ENCODE measurements at places on chromosomes 12 and 14.
A peak's percentile ranks its signal among the peaks of the same experiment; 100 is the strongest.

GRCh38 chr12:3389986-3390385, 101.0 kb upstream of the PRMT8 start:
- DNase-seq, result no peak

DNA sequence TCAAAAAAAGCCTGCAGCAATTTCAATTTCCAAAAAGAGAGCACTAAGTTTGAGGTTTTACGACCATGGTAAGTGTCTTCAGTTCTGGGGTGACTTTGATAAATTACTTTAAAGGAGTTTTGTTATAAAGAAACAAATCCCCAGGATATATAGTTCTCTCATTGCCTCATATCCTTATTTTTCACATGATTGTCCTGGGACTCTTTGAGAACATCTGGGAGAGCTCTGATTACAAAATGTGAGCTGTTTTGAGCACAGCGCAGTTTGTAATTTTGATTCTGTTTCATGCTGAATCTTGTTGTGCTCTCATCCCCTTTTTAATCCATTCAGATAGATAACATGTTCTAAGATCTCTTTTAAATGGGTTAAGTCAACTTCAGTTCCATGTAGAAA, 67.7 kb upstream of the DCN start:
- DNase-seq, result no peak

- DNase-seq, result no peak
Measured at GRCh38 chr12:103379670-103380069, 116.1 kb downstream of the C12orf42 start.

- no peak for DNase-seq
Measured at GRCh38 chr12:66963901-66964300, 285.0 kb upstream of the GRIP1 start.

DNA sequence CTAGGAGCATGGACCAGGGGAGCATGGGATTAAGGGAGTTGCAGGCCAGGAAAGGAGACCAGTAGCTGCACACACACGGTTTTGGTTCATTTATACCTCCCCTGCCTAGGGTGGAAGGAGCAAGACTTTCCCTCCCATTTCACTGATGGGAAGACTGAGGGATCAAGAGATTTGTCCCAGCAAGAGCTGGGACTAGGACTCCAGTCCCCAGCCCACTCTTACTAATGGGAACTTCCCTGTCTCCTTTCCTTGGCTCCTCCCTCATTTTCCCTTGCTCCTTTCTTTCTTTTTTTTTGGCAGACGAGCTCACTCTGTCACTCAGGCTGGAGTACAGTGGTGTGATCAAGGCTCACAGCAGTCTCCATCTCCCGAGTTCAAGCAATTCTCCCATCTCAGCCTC, 13.0 kb downstream of the SCNN1A start:
- no peak for DNase-seq

GRCh38 chr12:131499160-131499863, 211.6 kb upstream of the SFSWAP start:
- peak; percentile 39 for DNase-seq

- DNase-seq, result no peak
Measured at GRCh38 chr14:95395098-95395737, 75.5 kb upstream of the CLMN start.

DNA sequence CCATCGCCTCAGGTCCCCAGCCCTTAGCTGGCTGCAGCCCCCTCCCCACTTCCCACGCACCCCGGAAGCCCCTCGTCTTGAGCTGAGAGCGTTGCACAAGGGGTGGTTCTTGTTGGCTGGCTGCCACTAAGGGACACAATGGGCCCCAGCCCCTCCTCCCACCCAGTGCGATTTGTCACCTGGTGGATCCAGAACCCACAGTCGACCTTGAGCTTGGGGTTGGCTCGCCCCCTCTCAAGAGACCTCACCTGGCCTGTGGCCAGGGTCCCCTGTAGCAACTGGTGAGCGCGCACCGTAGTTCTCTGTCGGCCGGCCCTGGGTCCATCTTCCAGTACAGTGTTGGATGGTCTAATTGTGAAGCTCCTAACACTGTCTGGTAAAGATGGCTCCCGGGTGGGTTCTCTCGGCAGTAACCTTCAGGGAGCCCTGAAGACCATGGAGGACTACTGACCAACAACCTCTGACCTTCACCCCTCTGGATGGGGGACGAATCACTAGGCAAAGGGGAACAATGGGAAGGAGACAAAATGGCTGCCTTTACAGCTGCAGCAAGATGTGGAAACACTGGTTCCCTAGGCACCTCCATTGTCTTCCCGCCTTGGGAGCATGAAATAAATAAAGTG, 6.6 kb downstream of the PHB2 start:
- DNase-seq, result no peak

DNA sequence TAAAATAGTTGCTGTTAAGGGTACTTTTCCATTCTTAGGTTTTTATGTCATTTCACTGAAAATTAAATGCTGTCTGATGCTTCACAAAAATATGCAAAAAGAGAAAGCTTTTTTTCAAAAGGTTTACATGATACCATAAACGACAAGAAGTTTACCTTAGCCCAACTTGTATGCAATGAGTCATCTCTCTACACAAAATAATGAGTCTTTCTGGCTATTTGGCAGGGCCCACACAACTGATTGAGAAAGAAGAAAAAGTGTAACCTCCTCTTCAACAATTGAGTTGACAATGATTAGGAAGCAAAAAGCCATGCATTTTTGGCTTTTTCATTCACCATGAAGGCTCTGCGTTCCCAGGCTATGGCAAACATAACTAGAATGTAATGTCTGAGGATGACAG, 165.4 kb upstream of the CPNE8 start:
- DNase-seq, result no peak

GRCh38 chr14:72075649-72076334, 143.6 kb downstream of the RGS6 start:
- DNase-seq, result no peak

GRCh38 chr14:62097072-62097471, 334.9 kb downstream of the SNAPC1 start:
- no peak for DNase-seq

DNA sequence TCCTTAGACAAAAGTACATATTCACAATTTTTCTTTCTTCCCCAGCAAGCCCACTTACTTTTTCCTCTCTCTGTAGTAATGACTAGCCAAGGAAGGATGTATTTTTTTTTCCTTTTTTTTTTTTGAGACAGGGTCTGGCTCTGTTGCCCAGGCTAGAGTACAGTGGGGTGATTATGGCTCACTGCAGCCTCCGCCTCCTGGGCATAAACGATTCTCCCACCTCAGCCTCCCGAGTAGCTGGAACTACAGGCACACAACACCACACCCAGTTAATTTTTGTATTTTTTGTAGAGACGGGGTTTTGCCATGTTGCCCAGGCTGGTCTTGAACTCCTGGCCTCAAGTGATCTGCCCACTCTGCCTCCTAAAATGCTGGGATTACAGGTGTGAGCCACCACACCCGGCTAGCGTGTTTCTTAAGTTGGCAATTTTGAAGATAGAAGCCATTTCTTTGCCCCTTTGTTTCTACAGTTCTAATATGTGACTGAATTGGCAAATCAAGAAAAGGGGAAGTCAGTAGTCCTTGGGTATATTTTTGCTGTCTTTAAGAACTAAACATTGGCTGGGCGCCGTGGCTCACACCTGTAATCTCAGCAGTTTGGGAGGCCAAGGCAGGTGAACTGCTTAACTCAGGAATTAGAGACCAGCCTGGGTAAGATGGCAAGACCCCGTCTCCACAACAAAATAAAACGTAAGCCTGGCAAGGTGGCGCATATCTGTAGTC, 3.2 kb upstream of the NACA start:
- DNase-seq, result no peak

GRCh38 chr12:56208006-56208405, 13.7 kb downstream of the RNF41 start:
- DNase-seq, result peak; percentile 34

DNA sequence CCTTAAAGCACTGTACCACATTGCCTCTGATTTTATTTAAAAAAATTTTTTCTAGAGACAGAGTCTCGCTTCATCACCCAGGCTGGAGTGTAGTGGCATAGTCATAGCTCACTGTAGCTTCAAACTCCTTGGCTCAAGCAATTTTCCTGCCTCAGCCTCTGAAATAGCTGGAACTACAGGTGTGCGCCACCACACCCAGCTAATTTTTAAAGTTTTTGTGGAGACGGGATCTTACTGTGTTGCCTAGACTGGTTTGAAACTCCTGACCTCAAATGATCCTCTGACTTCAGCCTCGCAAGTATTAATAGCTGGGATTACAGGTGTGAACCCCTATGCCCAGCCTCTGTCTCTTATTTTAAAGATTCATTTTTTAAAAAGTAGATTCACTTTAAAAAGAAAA, 5.3 kb downstream of the USP15 start:
- DNase-seq, result no peak

- DNase-seq, result no peak
Measured at GRCh38 chr12:68970951-68971350, 38.0 kb upstream of the CPM start.

DNA sequence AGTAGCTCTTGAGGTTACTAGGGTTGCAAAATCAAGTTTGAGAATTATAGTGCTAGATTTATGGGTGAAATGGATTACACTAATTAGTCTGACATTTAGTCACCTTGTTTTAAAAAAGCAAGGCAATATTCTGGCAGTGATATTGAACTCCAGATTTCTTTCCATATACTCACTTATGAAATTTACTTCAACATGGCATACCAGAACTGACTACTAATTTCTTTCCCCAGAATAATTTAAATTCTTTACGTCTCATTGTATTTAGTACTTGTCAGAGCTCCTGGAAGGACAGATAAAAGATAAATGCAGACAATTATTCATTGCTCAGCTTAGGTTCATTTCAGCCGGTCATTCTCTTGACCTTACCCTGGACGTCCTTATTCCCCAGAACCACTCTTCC, 24.3 kb downstream of the EMP1 start:
- no peak for DNase-seq

DNA sequence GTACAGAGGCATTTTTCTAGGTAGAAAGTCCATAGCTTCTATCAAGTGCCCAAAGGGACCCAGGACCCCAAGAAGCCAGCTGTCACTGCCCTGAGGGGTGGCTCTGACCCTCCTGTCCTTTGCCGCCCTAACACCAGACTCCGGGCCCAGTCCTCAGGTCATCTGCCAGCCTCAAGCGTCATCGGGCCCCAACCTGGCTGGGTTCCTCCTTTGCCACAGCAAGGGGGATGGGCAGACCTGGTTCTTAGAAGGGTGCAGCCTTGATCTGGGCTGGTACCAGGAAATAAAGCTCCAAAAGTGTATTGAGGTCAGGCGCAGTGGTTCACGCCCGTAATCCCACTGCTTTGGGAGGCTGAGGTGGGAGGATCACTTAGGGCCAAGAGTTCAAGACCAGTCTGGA, 27.1 kb upstream of the FAM222A start:
- DNase-seq, result no peak

GRCh38 chr12:67598598-67598997, 49.9 kb upstream of the DYRK2 start:
- no peak for DNase-seq

GRCh38 chr12:65209655-65210043, 40.3 kb downstream of the LEMD3 start:
- peak; percentile 26 for DNase-seq

DNA sequence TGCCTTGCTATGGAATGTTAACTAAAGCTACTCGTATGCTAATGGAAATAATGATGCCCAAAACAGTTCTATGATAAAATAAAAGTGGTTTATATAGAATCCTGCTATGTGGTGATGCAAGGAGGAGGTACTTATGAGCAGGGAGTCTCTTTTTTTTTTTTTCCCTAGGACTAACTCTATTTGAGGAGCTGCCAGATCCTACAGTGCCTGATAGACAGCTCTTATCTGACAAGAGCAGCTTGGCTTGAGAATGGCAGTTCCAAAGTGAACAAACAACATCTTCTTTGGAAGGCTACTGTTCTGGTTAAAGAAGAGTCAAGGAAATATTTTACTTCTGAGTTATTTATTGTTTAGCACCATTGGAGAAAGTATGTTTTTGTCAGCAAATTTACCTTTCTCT, 10.2 kb upstream of the ACSM4 start:
- no peak for DNase-seq

DNA sequence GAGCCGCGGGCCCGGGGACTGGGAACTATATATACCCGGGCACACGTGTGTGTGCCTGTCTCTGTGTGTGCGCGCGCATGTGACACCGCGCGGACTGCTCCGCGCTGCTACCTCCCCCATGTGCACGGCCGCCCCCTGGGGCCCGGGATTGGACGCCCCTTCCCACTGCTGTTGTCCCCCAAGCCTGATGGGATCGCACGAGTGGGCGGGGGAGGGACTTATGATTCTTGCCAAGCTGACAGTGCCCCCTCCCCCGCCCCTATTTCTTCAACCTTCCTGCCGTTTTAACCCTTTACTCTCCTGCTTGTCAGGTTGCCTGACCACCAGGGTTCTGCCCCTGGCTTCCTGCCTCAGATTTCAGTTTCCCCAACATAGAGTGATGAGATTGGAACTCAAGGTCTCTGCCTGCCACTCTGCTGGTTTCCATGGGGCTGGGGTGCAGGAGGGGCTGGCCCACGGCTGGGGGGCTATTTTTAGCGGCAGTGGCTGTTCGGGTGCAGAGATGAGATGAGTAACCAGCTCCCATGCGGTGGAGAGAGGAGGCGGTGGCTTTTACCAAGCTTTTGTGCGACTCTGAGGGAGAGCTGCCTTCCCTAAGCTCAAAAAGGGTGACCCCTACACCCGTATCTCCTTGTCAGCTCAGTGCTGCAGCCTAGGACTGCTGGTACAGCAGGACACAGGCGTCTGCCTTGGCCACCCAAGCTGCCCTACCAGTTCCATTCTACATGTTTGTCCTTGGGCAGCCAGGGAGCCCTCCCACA, at the start of gene DDN:
TSS of gene DDN (minus strand) at position 5 of the 761 bp plus-strand sequence. CDS start 88 bp downstream, outside the sequence.
- DNase-seq, result peak; percentile 46

DNA sequence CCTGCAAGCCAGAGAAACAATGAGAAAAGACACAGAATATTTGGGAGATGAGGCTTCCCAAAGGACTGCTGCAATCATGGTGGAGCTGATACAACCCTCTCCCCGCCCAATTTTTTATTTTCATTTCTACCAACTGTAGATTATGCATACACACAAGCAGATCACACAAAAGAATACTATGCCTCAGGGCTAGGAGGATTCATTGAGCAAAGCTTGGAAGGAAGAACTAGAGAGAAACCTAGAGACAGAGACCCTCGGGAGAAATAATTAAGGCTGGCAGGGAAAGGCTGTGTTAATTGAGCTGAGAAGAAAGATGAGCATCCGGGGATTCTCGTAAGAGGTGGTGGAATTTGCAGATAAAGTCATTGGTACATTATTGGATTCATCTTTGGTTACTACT, 9.9 kb upstream of the WNT5B start:
- no peak for DNase-seq

- DNase-seq, result no peak
Measured at GRCh38 chr12:97300891-97301290, 161.7 kb upstream of the RMST start.

- no peak for DNase-seq
Measured at GRCh38 chr14:99745307-99745951, 47.8 kb upstream of the EML1 start.

- DNase-seq, result no peak
Measured at GRCh38 chr12:75995691-75996090, 35.9 kb downstream of the PHLDA1 start.

DNA sequence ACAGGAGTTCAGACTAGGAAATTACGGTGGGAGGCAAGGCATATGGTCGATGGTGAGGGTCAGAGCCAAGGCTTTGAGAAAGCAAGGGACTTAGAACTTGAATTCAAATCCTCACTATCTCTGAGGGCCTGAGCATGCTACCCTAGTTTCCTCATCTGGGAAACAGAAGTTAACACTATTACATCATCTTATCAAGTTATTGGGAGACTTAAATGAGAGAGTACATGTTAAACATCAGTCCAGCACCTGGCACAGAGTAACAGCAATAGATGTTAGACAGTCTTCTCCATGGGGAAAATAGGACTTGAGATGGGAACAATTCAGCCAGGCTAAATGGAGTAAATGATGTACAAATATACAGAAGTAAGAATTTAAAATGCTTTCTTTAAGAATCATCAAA, 38.5 kb downstream of the SLC38A1 start:
- no peak for DNase-seq

- no peak for DNase-seq
Measured at GRCh38 chr12:29537298-29537697, 39.8 kb upstream of the OVCH1 start.
